ENCODE measurements at places on chromosomes 3 and 15.

DNA sequence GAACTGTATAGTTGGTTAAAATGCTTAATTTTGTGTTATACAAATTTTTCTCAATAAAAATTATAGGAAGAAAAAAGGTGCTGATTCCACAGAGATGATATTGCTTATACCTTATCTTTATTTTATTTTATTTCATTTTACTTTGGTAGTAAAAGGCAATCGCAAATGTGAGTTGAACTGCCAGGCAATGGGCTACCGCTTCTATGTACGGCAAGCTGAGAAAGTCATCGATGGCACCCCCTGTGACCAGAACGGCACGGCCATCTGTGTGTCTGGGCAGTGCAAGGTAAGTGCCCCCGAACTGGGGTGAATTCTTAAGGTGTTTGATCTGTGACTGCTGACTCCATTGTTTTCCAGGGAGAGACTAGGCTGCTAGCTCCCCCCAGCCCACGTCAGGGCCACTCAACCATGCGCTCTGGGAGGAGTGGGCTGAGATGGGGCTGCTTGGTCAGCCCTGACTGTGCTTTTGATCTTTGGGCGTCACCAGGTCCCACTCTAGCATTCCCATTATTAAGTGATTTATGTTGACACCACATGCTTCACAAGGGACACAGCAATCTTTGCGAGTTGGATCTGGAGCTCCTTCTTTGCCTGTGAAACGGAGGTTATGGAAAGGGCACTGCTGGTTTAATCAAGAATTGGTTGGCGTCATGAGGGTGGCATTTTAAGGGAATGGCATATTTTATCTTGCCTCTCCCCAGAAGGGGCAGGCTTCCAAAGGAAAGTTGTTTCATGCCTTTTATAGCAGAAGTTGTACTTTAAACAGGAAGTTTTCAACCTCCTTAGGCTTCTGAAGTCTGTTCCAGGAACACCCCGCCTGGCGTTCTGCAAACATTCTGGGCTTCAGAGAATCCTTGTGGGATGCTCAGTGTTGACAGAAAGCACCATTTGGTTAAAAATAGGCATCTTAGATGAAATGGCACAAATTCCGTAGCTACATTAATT, 296.5 kb downstream of the THSD4 start:
- no peak for DNase-seq

GRCh38 chr3:134347551-134347950, 26.7 kb downstream of the AMOTL2 start:
- DNase-seq: no peak

DNA sequence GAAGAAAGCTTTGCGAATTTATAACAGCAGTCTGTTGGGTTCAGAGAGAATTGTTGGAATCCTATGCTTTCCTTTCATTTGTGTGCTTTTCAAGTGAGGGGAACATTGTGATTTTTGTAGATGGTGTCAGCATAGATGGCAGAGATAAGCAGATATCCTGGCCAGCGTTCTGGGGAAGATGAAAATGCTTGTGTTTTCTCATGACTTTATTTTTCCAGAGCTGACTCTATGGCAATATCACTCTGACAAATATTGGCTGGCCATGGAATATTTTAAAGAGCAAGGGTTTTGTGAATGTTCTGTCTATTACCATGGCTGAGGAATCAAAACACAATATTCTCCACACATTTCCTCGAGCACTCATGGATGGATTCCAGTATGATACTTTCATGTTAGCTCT, 108.8 kb downstream of the MITF start:
- no peak for DNase-seq

- DNase-seq: no peak
Measured at GRCh38 chr3:30984855-30985749, 90.6 kb upstream of the GADL1 start.

GRCh38 chr3:151974067-151974466, 100.6 kb downstream of the SUCNR1 start:
- no peak for DNase-seq

GRCh38 chr3:79366414-79366813, 401.4 kb downstream of the ROBO1 start:
- no peak for DNase-seq

DNA sequence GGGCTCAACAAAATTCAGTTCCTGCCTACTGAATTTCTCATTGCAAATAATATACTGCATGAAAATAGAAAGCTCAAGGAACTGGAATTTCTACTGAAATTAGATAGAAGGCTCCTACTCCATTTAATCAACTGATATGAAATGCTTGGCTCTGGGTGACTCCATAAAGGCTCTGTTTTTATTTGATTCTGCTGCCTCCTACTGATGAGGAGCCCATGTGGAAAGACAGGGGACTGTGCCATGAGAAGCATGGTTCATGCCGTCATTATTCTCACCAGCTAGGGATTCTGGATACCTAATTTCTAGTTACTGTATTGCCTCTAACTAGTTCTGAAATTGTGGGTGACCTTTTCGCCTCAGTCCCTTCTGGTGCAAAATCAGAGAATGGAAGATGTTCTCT, 366.2 kb upstream of the DPH6 start:
- DNase-seq: no peak

- DNase-seq: no peak
Measured at GRCh38 chr15:39747326-39747725, 35.3 kb downstream of the FSIP1 start.

DNA sequence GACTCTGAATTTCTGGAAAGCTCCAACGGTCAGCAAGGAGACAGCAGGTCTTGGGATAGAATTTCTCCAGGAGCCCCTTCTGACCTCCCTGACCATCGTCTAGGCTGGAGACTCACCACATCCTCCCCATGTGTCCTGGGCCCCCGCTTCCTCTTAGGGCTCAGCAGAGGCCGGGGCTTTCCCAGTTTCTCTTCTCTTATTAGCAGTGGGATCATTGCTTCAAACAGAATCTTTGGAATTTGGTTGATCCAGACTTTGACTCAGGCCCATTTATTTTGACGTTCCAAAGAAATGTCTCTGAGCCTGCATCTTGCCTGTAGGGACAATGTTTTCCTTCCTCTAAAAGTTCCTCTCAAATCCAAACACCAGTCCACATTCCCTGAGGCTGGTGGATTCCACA, 38.4 kb upstream of the SLC6A6 start:
- DNase-seq: no peak
